Left cardiac atrium (tissue), 4 donors: ENCODE measurements at places on chromosomes 16 and 17. TPM values are rescaled to one million over a fixed set of nuclear protein-coding genes. Genes with fewer than 3 reads are reported as not detected.

DNA sequence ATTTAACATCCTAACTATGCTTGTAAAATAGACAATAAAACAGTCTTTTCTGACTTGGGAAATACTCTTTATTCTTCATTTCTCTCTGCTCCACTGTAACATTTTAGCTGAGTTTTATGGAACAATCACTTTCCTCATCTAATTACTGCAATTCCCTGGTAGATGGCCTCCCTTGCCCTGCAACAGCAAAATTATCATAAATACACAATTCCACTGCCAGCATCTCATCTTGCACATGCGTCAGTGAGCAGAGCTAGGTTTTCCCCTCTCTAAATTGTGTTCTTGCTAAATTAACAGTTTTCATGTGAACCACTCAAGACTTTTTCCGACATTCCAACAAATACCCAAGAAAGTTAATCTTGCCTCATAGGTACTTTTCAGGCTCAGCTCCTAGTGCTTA lies 920.9 kb upstream of the GOT2 start:
- DNase-seq = no peak

- no peak for DNase-seq
These were observed 3.3 kb downstream of the ETV4 start for GRCh38 chr17:43542859-43543258.

- no peak for DNase-seq
These were observed 5.9 kb downstream of the RSAD1 start for GRCh38 chr17:50484386-50485155.

DNA sequence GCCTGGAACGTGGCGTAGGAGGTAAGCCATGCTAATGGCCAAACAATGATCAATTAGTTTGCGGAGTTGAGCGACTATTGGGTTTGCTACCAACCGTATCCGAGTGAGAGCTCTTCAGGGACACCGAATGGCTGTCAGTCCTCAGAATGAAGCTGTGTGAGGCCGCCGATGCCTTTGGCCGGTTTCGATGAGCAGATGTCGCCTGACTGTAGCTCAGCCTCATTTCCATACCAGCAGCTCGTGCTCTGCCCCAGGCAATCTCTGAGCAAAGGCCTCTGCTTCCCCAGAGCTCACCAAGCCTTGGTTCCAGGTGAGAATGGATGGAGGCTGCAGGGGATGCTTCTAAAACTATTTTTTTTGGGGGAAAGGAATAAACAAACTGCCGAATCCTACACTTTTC lies 111.7 kb upstream of the HS3ST4 start:
- DNase-seq = no peak

DNA sequence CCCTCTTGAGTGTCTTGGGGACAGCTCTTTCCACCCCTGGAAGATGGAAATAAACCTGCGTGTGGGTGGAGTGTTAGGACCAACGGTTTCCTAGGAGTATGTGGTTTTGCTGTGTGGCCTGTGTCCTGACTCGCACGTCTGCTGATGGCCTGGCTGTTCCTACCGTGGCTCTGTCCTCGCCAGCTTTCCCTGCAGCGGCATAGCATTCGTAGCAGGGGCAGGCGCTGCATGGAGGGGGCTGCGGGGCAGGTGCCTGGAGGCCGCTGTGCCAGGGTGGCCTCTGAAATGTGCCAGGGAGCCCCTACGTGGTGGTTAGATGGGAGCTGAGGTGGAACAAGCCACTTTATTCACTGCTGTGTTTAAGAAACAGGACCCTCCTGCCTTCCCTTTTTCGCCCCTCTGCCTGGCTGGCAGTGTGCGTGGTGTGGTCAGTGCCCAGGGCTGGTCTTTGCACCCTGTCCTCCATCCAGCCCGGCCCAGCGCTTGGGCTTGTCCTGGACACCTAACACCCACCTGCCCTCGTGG lies 10.6 kb downstream of the SLC16A3 start:
- no peak for DNase-seq

GRCh38 chr17:42827472-42827871 lies 3.4 kb upstream of the BECN1 start:
- no peak for DNase-seq

- DNase-seq = no peak
These were observed 136.9 kb downstream of the SLC39A11 start for GRCh38 chr17:72955391-72956140.

DNA sequence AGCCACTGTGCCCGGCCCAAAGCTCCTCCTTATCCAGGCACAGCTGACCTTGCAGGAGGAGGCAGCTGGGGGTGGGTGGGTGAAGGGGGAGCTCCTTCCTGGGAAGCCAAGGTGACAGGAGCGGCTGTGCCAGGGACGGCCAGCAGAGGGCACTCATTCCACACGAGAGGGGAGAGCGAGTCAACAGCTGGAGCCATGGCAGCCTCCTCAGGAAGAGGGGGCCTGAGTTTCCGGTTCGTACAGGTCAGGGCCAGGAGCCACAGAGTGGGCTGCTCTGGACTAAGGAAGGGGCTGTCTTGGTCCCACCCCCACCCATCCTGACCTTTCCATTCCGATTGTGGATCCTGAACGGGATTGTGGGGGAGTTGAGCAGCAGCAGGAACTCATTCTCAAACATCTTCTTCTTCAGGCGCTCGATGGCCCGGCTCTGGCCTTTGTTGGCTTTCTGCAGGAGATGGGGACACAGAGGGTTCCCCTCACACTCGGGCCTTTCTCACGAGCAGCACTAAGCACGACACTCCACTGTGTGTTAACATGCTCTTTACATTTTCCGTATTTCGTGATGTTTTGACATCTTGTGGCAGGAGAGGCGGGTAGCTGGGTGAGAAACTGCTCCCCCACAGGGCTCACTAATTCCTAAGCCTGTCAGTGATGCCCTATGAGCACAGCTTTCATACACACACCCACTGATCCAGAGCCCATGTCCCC lies 61.6 kb downstream of the TIMM22 start:
- DNase-seq = peak; percentile 59

GRCh38 chr16:27597361-27597760 lies 47.4 kb downstream of the KATNIP start:
- no peak for DNase-seq

DNA sequence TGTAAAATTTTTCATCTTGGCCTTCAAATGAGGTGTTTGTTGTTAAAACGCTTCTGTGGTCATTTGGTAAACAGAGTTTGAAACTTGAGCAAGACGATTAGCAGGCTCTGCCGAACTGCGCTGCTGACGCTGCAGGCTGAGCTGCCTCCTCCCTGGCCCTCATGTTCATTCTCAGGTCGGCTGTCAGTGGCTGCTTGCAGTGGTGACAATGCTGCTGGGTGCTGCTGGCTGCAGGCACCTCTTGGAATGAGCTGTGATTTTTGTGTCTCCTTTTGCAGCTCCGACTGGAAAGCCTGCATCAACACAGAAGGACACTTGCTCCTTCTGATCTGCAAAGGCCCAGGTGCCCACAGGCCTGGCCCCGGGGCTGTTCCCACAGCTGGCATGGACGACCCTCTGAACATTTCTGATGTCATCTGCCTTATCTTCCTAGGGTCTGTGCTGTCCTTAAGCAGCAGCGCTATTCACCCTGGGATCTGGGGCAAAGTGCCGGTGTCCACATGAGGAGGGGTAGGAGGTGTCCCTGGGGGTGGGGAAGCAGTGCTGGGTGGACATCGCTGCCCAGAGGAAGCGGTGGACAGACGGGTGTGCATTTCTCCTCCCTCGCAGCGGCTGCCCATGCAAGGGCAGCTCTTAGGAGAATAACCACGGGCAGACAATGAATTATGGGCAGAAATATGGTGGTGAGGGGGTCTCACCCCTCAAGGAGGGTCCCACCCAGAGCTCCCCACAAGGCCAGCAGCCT lies 23.1 kb upstream of the OSGIN1 start:
- no peak for DNase-seq

- no peak for DNase-seq
These were observed 952.3 kb upstream of the GOT2 start for GRCh38 chr16:59686405-59686804.

- no peak for DNase-seq
These were observed 644 bp upstream of the RHOT1 start for GRCh38 chr17:32141679-32142037.

DNA sequence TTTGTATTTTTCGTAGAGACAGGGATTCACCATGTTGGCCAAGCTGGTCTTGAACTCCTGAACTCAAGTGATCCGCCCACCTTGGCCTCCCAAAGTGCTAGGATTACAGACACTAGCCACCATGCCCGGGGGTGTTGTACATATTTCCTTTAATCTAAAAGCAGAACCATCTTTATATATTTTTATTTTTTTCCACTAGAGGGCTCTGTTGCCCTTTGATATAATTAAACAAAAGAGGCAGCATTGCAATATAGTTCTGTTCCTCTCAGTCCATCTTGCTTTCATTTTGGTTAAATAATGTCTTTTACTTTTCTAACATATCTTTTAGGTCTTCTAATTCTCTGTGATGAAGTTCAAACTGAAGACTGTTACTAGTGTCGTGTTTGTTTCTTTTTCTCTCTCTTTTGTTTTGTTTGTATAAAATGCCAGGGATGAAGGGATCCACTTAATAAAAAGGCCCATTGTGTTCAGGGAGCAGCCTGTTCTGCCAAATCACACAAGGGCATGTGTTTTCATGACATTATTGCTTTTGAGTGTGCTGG lies 23.4 kb downstream of the WWOX start:
- DNase-seq = no peak

DNA sequence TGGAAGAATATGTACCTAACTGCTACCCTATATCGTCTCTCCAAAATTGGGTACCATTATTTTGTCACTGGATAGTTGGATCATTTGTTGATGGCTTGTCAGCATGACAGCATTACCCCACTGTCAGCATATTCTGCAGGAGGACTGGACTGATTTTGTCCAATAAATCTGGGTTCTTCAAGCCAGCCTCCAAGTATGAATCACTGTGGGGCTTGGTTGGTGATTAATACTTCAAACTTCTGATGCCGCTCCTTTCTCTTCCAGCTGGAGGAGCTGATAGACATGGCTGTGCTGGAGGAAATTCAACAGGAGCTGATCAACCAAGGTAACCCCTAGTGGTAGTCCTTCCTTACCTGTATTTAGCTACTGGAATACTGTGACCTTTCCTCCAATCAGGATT lies 2.5 kb downstream of the RPAIN start:
- no peak for DNase-seq

DNA sequence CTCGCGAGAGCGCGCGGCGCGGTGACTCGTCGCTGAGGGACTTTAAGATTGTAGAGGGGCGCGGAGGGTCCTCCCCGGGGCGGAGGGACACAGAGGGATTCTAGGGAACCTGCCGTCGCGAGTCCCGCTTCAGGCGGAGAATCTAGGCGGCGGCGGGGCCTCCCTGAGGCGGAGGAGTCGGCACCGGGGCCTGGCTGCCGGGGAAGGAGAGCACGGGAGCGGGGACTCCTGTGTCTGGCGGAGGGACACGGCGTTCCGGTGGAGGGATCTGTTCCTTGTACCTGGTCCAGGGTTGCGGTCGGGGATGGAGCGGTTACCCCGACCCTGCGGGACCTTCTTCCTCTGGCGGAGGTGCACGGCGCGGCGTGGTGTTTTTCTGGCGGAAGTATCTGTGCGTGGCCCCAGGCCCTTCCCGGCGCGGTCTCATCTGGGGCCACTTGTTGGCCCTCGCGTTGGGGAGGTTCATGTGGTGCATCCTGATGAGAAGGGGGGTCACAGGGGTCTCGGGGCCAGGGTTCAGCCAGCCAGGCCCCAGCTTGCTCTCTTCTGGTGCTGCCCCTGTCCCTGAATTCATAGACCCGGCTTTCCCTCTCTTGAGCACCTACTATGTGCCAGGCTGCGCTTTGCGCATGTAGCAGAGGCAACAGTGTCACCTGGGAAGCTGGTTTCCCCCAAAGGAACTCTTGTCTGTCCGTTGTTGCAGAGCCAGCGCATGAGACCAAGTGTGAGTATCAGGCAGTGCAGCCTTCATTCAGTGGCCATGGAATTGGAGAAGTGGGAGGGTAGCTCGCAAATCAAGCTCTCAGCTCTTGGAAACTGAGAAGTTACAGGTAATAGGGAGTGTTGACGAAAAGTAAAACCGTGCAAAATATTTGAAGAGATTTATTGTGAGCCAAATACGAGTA lies 563 bp upstream of the ZKSCAN2 start:
- peak; percentile 84 for DNase-seq

GRCh38 chr17:180381-181244 lies 837 bp downstream of the DOC2B start:
- DNase-seq = peak; percentile 46

DNA sequence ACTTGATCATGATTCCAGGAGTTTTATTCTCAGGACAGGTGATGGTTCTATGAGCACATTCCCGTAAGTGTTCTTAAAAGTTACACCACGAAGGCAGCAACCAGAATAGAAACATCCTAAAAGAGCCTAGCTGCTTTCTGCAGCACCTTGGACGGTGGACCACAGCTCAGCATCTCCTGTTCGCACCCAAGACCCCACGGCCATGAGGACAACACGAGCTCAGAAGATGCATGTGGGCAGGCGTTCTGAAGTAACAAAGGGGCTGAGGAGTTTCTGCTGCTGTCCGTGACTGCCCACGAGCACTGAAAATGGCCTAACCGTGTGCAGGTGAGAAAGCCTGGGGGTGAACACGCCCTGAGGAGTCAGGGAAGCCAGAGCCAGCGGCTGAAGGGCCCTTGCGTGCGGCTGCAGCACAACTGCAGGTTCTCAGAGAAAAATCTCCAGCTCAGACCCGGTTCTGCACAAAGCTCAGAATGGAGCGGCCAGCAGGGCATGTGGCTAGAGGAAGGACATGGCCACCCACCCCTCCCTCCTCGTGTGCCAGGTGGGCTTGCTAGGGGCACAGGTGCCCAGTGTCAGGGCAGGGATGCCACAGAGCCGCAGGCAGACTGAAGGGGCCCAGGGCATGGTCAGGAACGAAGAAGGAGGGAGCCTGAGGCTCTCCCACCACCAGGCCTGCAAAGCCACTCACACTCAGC lies 10.8 kb upstream of the C16orf95 start:
- DNase-seq = peak; percentile 4

DNA sequence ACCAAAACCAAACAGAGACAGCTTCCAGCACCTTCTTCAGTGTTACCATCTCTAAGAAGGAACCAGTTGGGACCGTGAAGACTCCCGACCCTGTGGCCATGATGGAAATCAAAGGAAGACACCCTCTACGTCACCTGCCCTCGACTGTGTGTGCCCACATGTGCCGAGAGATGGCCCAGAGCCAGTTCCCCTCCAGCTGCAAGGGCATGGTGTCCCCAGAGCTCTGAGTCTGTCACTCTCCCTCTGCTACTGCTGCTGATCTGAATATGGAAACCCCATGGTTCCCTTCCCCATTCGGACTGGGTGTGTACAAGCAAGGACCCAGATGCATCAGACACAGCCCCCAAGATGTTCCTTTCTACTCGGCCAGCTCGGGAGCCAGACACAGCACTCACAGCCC lies 76.4 kb downstream of the SOCS1 start:
- no peak for DNase-seq

GRCh38 chr17:48729335-48730239 lies 1.0 kb upstream of the HOXB13 start:
- DNase-seq = no peak

- DNase-seq = no peak
These were observed 265.9 kb downstream of the SOX9 start for GRCh38 chr17:72386619-72387237.

The GNG13 gene
- total RNA-seq = not detected

The MEFV gene
- total RNA-seq = 1.9 TPM

The GUCY2D gene
- total RNA-seq = 0.38 TPM

The MYL4 gene
- total RNA-seq = 5,418 TPM

The SCGB1C2 gene
- total RNA-seq = not detected

The TPSD1 gene
- total RNA-seq = not detected

The CTRB1 gene
- 1.4 TPM for total RNA-seq

The G6PC1 gene
- total RNA-seq = not detected

The TOX3 gene
- total RNA-seq = not detected

The OR3A1 gene
- 0.12 TPM for total RNA-seq

The ABCA9 gene
- 22.5 TPM for total RNA-seq

The KCNJ12 gene
- 16.5 TPM for total RNA-seq

The C1QTNF8 gene
- not detected for total RNA-seq

The EFCAB13 gene
- 5.7 TPM for total RNA-seq

The NATD1 gene
- 8.6 TPM for total RNA-seq

The TNS4 gene
- total RNA-seq = not detected

The CEP20 gene
- 20.3 TPM for total RNA-seq

The CACNG4 gene
- total RNA-seq = not detected
